ENCODE measurements at places on chromosomes 4 and X. TPM values are rescaled to one million over a fixed set of nuclear protein-coding genes. Genes with fewer than 3 reads are reported as not detected.

GRCh38 chr4:10024303-10024702, 3.0 kb upstream of the SLC2A9 start:
- no peak for DNase-seq

- no peak for DNase-seq
Measured at GRCh38 chr4:181350615-181351415, 892.4 kb upstream of the TENM3 start.

DNA sequence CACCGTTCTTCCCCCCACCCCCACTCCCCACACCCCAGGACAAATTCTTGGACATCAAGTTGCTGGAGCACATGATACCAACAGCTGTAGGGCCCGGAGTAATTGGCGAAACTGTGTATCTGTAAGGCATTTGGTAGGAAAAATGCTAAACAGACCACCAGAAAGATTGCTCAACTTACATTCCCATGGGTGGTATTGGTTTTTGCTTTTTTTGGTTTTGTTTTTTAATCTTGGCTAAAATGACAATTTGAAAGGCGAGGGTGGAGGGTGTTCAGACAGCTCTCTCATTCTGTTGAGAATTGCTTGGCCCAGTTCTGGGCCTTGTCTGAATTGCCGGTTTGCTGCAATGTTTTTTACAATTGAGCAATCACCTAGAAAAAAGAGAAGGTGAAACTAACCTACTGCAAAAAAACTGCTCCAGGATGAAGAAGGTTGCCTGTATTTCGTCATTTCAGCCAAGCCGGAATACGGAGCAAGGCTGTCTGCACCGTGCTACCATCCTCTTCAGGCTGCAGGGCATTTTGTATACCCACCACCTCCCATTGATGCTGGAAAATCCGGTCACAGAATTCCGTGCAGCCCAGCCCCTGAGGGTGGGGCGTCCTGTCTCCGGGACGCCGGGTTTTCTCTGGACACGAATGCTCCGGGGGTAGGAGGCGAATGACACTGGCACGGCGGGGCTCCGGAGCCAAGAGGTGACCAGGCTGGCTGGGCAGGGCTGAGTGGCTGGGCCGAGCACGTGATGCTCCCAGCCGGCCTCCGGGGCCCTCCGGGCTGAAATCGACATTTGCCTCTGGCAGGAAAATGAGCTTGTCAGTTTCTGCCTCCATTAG, at the start of gene CLCN4:
Gene CLCN4, plus strand, starts transcription at position 777 of the 833 bp plus-strand sequence. CDS start 28,058 bp downstream, outside the sequence.
- peak; percentile 63 for DNase-seq

Gene ZFP92
- 0.59 TPM for total RNA-seq

- DNase-seq: no peak
Measured at GRCh38 chrX:36083256-36083655, 163.7 kb downstream of the CFAP47 start.

DNA sequence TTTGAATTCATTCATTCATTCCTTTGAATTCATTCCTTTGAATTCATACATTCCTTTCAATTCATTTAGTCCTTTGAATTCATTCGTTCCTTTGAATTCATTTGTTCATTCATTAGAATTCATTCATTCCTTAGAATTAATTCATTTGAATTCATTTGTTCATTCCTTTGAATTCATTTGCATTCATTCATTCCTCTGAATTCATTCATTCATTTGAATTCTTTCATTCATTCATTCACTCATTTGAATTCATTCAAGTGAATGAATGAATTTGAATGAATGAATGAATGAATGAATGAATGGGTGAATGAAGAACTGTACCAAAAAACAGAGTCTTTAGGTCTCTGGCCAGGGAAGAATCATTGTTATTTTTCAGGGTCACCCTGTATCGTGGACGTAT, 216.6 kb downstream of the DHRSX start:
- DNase-seq: no peak

DNA sequence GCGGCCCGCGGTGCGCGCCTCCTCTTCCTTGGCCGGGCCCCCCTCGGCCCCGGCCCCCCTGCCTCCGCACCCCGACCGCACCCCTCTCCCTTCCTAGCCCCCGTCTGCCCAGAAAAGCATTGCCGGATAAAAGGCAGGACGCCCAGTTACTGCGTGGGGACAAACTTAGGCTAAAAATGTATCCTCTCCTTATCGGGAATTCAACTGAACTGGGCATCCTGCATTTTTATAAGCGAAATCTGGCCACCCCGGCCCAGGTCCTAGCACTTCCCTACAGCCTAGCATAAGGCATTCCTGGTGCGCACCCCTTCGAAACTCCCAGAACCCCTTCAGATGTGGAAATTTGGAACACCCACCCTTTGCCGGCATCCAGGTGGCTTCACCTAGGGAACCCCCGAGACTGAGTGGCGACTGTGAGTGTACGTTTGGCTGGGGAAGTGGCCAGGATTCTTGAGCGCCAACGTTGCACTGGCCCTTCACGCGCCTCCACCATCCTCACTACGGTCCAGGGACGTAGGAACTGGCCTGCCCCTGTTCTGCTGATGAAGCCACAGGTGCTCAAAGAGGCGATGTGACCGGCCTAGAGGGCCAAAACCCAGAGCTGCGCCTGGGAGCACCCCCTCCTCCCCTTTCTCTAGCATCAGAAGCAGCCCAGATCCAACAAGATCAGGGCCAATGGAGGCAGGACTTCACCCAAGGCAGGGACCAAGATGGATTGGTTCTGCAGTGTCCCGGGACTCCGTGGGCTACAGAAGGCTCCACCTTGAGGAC, 5.7 kb upstream of the RNF4 start:
- DNase-seq: no peak

- DNase-seq: no peak
Measured at GRCh38 chr4:60313611-60314178, 886.4 kb upstream of the ADGRL3 start.

Gene TLR2
- 10.2 TPM for total RNA-seq

GRCh38 chr4:99038213-99038612, 42.7 kb downstream of the METAP1 start:
- DNase-seq: no peak
